Fibroblast of lung (primary cell): ENCODE measurements at places on chromosomes 3 and 15.

DNA sequence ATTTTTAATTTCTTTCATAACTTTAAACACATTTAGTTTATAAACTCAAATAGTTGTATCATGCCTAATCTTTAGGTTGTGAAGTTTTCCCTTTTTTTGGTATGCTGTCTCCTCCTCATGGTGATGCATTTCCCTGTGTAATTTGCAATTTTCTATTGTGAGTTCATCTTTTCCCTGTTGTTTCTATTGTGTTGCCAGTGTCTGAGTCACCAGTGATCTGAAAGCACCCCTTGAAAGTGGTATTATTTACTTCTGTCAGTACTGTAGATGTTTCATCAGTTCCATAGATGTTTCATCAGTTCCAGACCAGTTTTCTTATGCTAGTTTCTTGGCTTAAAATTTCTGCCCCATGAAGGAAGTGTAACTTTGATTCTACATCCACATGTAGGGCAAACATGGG lies 80.6 kb downstream of the OXSM start:
- DNase-seq = peak; percentile 2

DNA sequence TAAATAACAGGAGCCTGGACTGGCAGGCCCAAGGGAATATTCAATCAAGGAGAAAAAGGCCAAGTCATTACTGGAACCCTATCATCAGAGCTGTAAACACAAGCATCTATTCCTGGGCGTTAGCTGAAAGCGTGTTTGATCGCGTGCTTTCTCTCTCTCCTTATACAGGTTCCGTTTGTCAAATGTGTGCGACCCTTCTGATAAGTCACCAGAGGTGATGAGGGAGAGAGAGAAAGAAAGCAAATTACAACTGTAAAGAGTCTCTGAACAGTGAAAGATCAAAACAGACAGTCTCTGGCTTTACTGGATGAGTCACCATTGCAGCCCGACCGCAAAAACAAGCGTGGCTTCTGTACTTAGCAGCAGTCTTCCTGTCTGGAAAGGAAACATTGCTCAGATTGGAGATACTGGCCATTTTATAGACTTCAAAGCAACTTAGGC lies 39.5 kb upstream of the TPRG1 start:
- DNase-seq = peak; percentile 72

- DNase-seq = no peak
Observed at GRCh38 chr3:107966276-107966675, 124.6 kb downstream of the CD47 start.

DNA sequence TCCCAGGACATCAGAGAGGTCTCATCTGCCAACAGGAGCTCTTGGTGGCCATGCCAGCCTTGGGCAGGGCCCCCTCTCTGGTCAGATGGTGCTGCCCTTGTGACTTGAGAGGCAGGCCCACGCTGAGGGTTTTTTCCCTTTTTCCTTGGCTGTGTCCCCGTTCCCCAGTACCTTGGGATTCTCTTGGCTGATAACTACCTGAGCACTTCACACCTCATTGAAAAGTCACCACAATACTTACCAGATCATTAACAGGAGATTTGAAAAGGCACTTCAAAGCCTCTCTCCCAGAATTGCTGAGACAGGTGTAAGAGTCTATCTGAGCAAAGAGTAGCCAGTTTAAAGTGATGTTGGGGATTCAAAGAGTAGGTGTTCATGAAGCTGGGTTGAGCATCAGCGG lies 15.1 kb upstream of the TMEM158 start:
- DNase-seq = no peak

GRCh38 chr15:86892774-86893449 lies 813.2 kb downstream of the AGBL1 start:
- DNase-seq = no peak

DNA sequence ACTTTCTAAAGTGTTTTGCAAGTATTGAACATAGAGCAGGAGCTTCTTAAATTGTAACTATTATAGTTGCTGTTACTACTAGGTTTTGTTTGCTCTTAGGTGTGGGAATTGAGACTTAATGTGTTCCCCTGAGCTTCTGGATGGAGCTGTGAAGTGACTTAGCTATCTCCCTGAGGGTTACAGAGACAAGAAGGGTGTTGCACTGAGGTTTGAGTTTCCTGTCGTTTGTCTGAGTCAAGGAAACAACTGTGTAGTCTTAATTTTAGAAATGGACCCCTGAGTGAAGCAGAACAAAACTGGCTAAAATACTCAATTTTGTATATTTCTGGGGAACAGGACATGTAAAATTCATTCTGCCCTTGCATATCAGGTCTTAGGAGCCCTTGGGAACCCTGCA lies 20.4 kb downstream of the TTC21A start:
- DNase-seq = no peak

DNA sequence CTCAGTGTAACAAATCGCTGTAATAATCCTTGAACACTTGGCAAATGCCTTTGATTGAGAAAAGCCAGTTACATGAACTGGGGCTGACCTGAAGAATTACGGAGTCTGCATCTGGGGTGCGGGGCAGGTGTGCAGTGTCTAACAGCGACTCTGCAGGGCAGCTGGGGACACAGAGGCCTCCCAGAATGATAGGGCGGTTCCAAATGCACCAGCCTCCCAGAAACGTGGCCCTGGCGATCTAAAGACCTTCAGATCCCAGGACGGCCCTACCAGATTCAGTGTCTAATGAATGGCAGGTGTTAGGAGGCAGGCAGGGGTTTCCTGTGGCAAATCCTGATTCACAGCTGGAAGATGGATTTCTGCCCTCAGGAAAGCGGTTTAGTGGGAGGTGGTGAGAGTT lies 100.5 kb upstream of the RGMA start:
- DNase-seq = no peak

DNA sequence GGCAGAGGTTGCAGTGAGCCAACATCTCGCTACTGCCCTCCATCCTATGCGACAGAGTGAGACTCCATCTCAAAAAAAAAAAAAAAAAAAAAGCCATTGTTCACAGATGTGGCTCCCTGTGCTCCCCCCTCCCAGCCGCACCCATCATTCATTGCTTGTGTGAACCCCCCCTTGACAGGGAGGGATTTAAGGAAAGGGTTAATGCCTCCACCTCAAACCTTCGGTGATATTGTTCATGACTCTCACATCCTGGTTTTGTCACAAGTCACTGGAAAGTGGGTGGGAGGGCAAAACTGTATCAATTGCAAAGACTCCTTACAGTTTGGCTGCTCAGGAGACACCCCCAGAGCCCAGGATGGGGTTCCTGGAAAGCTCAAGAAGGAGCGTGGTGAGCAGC lies 7.7 kb downstream of the SLC6A6 start:
- no peak for DNase-seq
